ENCODE measurements at places on chromosomes 5 and 9.

- no peak for DNase-seq
Observed at GRCh38 chr5:131200560-131200959, 29.8 kb downstream of the LYRM7 start.

DNA sequence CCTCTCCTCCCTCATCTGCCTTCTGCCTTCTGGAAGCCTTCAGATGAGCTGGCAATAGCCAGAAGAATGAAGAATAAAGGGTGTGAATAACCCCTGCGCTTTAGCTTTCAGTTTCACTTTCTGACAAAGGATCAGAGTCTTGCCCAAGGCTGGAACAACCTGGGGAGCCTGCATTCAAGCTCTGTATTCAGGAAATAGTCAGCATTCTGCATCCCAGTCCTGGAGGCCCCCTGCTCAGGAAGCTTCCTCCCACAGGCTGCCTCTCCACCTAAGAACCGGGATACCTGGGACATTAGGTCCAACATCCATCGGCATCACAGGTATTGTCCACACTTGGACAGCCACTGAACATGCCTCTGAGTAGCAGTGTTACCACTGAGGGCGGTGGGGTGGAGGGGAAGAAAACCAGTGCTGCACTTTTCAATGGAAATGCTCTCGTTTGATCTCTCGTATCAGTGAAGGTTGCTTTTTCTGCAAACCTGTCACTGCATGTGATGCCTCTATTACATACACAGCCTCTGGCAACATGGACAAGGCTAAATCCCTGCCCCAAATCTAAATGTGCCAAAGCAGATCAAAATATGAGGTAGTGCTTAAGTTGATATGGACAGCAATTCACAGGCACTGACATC, 39.8 kb upstream of the ACO1 start:
- DNase-seq: no peak

GRCh38 chr9:127131871-127132270, 9.4 kb upstream of the ANGPTL2 start:
- DNase-seq: peak; percentile 56

DNA sequence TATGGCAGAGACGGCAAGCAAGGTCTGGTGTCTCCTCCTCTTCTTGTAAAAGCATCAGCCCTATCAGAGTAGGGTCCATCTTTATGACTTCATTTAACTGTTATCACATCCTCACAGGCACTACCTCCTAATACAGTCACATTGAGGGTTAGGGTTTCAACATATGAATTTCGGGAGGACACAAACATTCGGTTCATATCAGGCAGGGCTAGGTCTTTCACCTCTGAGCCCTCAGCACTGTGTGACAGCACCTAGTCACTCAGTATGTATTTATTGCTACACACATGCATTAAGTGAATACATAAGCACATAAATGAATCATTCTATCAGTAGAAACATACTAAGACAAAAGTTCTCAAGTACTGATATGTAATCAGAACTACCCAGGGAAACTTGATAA, 9.4 kb upstream of the BTF3 start:
- no peak for DNase-seq

GRCh38 chr5:39479537-39479936, 54.8 kb upstream of the DAB2 start:
- DNase-seq: no peak

DNA sequence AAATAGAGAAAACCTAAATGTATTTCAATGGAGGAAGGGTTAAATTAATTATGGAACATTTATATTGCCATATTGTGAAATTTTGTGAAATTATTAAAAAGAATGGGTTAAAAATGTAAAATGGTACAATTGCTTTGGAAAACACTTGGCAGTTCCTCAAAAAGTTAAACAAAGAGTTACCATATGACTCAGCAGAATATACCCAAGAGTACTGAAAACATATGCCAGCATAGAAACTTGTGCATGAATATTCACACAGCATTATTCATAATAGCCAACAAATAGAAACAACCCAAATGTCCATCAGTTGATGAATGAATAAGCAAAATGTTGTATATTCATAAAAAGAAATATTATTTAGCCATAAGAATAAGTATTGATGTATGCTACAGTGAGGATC, 181.0 kb upstream of the MAST4 start:
- no peak for DNase-seq
